ENCODE measurements at places on chromosomes 1 and 21. TPM values are rescaled to one million over a fixed set of nuclear protein-coding genes. Genes with fewer than 3 reads are reported as not detected.

GRCh38 chr21:37619464-37619974 lies 252.9 kb downstream of the DYRK1A start:
- no peak overlapping the region for H3K4me3 ChIP-seq
- no peaks in the 10 kb centered on the region for H3K27me3 ChIP-seq
- no peak overlapping the region for H3K27ac ChIP-seq
- DNase-seq: no peak
- H3K4me1 ChIP-seq: no peaks in the 10 kb centered on the region
- no peaks in the 10 kb centered on the region for H3K36me3 ChIP-seq

DNA sequence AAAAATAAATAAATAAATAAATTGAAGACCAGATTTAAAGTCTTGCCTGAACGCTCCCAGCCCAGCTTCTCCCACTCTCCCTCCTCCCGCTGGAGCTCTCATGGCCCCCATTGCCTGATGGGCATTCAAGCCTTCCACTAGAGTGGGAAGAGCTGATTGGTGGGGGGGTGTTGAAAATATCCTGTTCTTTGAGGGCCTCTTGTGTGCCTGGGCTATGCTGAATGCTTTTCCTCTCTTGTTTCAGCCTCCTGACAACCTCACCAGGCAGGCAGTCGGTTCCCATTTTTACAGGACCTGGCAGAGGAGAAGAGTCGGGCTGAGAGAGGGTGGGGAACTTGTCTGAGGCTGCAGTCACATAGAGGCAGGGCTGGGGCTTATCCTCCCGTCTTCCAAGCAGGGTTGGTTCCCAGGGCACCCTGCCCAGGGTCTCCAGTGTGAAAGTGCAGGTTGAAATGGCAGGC lies 59.2 kb upstream of the SSBP3 start:
- H3K27me3 ChIP-seq: no peaks in the 10 kb centered on the region
- peaks cover 35% of the 10 kb centered on the region for H3K4me1 ChIP-seq
- no peak overlapping the region for H3K4me3 ChIP-seq

DNA sequence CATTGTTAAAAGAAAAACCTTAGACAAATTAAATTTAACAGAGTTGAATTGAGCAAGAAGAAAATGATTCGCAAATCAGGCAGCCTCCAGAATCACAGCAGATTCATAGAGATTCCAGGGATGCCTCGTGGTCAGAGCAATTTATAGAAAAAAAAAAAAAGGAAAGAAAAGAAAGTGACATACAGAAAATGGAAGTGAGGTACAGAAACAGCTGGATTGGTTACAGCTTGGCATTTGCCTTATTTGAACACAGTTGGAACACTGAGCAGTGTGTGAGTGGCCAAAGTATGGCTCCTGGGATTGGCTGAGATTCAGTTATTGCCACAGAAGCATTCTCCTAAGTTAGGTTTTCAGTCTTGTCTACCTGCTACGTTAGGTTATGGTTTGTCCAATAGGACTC lies 9.1 kb upstream of the C21orf91 start:
- H3K4me1 ChIP-seq: no peaks in the 10 kb centered on the region
- no peak overlapping the region for H3K4me3 ChIP-seq
- no peak for DNase-seq
- H3K27me3 ChIP-seq: no peaks in the 10 kb centered on the region
- H3K36me3 ChIP-seq: no peaks in the 10 kb centered on the region

- peaks cover 22% of the 10 kb centered on the region for H3K36me3 ChIP-seq
- no peak overlapping the region for H3K4me3 ChIP-seq
- no peaks in the 10 kb centered on the region for H3K27me3 ChIP-seq
- DNase-seq: no peak
- no peak overlapping the region for H3K27ac ChIP-seq
Observed at GRCh38 chr1:206693029-206693428, 8.3 kb downstream of the MAPKAPK2 start.

DNA sequence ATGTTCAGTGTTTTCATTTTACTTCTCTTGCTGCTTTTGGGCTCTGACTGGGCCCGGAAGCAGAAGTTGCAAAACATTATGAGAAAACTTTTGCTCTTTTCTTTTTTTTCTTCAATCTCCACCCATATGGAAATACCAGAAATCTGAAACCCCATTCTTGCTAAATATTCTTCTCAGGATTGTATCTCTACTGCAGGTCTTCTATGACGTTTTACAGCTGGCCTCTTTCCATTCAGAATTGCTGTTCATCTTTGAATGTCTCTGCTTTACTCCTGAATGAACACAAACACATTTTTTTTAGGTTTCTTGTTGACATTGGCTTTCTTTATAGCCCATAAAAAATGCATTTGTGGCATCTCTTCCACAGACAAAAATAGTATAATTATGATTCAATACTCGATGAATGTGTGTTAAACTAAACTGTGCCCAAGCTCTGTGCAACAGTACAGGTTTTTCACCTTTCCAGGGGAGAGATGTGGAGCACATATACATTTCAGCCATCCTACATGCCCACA lies 18.8 kb downstream of the PTPRC start:
- H3K4me3 ChIP-seq: peak overlapping the region; percentile 22
- peak overlapping the region; percentile 93 for H3K27ac ChIP-seq
- no peaks in the 10 kb centered on the region for H3K36me3 ChIP-seq

GRCh38 chr1:2212274-2212531 lies 15.9 kb upstream of the SKI start:
- H3K27ac ChIP-seq: no peak overlapping the region
- DNase-seq: no peak
- H3K27me3 ChIP-seq: no peaks in the 10 kb centered on the region
- no peak overlapping the region for H3K4me3 ChIP-seq
- peaks cover 15% of the 10 kb centered on the region for H3K4me1 ChIP-seq

DNA sequence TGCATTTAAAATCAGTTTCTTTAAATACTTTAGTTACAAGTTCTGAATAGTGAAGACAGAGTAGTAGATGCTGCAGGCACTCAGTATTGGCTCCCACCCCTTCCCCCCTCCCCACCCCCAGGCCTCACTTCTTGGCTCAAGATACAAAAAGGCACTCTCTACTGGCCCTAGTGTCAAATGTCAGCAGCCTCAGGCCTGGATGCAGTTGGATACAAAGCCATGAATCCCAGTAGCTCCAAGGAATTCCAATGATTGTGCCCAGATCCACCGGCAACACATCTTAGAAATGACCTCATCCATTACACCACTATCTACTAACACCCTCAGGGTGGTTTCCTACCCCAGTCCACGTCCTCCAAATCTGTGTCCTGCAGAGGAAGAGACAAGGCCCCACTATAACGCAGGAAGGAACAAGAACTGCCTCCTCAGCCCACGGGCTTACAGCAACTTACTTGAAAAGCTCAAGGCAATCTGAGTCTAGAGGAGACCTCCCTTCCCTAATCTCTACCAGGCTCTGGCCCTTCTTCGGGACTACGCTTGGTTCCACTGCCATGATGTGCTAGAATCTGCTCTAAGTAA lies 17.6 kb downstream of the ACADM start:
- no peaks in the 10 kb centered on the region for H3K4me1 ChIP-seq
- H3K4me3 ChIP-seq: no peak overlapping the region
- DNase-seq: no peak

DNA sequence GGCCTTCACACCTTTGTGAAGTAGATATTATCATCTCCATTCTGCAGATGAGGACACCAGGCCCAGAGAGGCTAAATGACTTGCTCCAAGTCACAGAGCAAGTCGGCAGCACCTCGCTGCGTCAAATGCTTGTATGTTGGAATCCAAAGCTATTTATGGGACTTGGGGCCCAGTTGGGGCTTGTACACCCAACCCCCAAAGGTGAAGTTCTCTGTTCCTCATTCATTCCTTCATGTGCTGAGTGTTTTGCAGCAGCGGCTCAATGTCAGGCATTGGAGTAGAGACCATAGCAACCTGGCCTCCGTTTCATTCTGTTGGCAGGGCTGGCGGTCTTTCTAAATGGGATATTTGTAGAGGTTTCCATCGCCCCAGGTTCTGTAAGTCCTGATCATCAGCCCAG lies 113.4 kb upstream of the SLC25A33 start:
- H3K36me3 ChIP-seq: no peaks in the 10 kb centered on the region
- H3K27me3 ChIP-seq: no peaks in the 10 kb centered on the region
- peak overlapping the region; percentile 11 for H3K27ac ChIP-seq
- H3K4me1 ChIP-seq: peaks cover 56% of the 10 kb centered on the region
- H3K4me3 ChIP-seq: no peak overlapping the region

DNA sequence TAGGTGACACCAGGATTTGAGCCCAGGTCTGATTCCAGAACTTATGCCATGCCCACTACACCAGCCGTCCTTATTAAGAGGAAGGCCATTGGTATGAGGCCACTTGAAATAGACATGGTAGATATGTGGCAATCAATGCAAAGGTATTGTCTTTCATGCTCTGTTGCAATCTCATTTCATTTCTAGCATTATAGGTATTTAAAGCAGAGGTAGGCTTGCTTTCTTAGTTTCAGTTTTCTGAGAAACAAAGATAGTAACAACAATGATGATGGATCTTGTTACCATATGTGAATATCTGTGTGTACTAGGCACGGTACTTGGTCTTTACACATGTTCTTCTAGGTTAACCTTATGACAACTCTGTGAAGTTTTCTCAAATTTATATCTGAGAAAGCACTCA lies 113.1 kb downstream of the FGGY start:
- H3K27me3 ChIP-seq: no peaks in the 10 kb centered on the region
- no peak overlapping the region for H3K27ac ChIP-seq
- H3K4me1 ChIP-seq: no peaks in the 10 kb centered on the region
- DNase-seq: no peak

Gene PIP5K1A
- total RNA-seq: 53.1 TPM

Gene RXRG
- total RNA-seq: not detected

Gene SLC1A7
- not detected for total RNA-seq

Gene PLPPR5
- not detected for total RNA-seq

Gene RAB7B
- 1.2 TPM for total RNA-seq

Gene NTNG1
- not detected for total RNA-seq

Gene SERPINC1
- total RNA-seq: not detected

Gene ZNF648
- total RNA-seq: not detected

Gene L1TD1
- total RNA-seq: not detected
